ENCODE measurements at places on chromosomes 13 and 19.

- no peak for DNase-seq
These were observed 655.5 kb downstream of the PCDH9 start for GRCh38 chr13:66574606-66575005.

- DNase-seq, result no peak
These were observed 195.0 kb upstream of the ATXN8OS start for GRCh38 chr13:69912630-69913029.

DNA sequence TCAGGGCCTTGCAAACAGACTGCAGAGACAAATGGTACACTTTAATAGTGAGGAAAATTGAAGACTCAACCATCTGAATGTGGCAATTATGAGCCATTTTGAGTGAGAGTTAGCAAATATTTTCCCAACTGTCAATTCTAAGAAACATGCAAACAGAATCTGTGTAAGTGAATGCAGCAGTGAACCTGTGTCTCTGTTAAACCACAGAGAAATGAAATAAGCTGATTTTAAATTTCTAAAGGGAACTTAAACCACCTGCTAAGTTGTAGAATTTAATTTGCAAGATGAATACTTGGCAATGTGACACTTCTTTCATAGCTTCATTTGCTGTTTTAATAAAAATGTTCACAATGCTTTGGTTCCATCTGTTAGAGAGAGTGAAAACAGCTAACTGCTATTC, 42.0 kb upstream of the TDRD3 start:
- no peak for DNase-seq

- no peak for DNase-seq
These were observed 21.4 kb downstream of the TEX29 start for GRCh38 chr13:111341886-111342285.

DNA sequence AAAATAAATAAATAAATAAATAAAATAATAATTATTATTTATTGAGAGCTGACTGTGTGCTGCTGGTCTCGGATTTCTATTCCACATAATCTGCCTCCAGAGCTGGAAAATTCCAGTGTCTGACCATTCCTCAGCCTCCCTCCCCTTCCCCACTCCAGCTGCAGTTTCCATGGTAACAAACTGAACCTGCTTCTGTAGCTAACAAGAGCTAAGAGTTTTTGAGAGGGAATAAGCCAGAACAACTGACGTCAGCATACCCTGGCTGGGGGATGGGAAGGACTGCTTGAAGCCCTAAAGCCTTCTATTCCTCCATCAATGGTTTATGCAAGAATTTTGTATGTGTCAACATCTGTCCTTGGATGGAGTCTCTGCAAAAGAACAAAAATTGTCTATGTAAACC, 26.0 kb upstream of the PEG3 start:
- DNase-seq, result no peak

GRCh38 chr13:27263438-27263837, 7.2 kb upstream of the RASL11A start:
- no peak for DNase-seq

DNA sequence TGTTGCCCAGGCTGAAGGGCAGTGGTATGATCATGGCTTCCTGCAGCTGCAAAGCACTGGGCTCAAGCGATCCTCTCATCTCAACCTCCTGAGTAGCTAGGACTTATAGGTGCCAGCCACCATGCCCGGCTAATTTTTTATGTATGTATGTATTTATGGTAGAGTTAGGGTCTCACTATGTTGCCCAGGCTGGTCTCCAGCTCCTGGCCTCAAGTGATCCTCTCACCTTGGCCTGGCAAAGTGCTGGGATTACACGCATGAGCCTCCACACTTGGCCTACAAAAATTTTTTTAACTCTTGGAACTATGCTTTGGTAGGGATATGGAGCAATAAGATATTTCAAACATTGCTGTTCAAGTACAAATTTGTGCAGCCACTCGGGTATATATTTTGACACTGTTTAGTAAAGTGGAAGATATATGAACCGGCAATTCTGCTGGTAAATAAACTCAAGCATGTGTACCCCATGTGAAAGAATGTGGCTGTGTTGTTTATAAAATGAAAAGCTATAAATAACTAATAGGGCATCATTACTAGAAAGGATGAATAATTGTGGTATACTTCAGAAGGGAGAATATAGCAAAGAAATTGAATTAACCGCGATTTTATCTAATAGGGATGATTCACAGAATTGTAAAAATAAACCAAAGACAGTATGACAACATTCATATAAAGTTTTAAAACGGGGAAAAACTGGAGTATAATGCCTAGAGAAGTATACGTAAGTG, 1.1 kb downstream of the ZNF566 start:
- DNase-seq, result no peak

GRCh38 chr13:95784161-95784899, 107.4 kb downstream of the DNAJC3 start:
- DNase-seq, result no peak

DNA sequence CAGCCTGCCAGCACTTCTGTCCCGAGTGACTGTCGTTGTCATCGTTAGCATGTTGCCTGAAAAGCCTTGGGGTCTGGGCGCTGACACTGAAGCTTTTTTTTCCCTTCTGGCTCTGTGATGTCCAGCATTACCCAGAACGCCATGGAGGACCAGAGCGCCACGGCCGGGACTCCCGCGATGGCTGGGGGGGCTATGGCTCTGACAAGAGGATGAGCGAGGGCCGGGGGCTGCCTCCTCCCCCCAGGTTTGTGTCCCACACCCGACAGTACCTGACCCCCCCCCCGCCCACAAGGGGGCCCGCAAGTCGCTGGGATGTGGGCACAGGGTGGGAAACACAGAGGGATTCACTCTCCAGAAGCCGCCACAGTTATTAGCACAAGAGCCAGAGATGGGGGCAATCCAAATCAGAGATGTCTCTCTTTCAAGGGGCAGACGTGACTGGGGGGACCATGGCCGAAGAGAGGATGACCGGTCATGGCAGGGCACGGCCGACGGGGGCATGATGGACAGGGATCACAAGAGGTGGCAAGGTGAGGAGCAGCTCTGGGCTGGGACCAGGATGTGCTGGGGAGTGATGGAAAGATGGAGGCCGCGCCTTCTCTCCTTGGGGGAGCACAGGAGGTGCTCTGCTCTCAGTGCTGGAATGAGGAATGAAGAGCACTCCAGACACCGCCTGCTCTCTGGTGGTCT, 13.2 kb downstream of the MICOS13 start:
- DNase-seq, result no peak

- no peak for DNase-seq
These were observed 3.4 kb upstream of the ZNF333 start for GRCh38 chr19:14686411-14686810.

DNA sequence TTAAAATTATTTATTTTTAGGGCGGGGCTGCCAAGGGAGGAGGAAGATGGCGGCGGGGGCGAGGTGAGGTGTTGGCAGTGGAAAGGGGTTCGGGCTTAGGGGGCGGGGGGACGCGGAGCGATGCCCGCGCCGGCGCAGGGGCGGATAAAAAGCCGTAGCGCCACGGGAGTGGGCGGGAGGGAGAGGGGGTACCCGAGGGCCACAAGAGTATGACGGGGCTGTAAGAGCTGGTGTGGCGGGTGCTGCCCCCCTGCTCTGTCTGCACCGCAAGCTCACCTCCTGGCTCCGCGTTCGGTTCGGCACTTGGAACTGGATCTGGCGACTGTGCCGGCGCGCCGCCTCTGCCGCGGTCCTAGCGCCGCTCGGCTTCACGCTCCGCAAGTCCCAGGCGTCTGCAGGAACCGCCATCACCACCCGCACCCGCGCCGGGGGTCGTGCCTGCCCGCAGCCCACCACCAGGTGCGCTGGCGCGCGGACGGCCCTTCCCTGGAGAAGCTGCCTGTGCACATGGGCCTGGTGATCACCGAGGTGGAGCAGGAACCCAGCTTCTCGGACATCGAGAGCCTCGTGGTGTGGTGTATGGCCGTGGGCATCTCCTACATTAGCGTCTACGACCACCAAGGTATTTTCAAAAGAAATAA, 265.2 kb upstream of the SGCG start:
- no peak for DNase-seq

- no peak for DNase-seq
These were observed 9.1 kb downstream of the NOP53 start for GRCh38 chr19:47754206-47755064.

- DNase-seq, result no peak
These were observed 529.6 kb downstream of the FGF9 start for GRCh38 chr13:22200440-22200839.

DNA sequence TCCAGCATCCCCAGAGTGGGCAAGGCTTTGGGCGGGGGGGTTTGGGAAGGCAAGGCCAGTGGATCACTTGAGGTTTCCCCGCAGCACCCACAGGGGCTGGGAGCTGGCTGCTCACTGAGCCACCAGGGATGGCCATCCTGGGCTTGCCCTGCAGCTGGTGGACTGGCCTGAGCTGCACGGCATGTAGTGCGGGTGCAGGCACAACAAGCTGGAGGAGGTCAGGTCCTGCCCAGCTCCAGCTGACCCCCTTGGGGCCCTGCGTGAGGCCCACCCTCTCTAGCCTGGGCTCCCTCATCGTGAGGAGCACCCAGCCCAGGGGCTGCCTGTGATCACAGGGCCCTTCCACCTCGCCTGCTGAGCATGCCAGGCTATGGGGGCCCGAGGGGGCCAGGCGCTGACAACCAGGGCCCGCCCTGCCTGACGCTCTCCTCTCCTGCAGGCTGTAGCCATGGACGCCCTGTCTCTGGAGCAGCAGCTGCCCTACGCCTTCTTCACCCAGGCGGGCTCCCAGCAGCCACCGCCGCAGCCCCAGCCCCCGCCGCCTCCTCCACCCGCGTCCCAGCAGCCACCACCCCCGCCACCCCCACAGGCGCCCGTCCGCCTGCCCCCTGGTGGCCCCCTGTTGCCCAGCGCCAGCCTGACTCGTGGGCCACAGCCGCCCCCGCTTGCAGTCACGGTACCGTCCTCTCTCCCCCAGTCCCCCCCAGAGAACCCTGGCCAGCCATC, 22.9 kb downstream of the COMP start:
- no peak for DNase-seq

DNA sequence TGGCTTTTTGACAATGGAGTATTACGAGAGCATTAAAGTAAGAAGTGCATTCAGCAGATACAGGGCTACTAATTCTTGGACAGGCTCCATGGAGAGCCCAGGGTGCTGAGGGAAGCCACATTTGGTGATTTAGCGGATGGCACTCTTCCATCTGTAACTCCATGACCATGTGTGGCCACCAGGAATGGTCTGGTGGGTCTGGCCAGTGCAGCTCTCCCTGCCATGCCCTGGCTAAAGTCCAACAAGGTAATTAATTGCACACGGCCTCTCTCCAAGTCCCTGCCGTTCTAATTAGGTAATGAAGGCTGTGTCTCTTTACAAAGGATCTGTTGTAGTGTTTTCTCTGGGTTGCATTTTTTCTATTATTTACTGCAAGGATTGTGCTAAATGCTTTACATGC, 4.3 kb upstream of the ZFR2 start:
- no peak for DNase-seq

GRCh38 chr19:28296506-28296905, 916.4 kb downstream of the UQCRFS1 start:
- no peak for DNase-seq

- DNase-seq, result no peak
These were observed 749.7 kb downstream of the DIAPH3 start for GRCh38 chr13:59414006-59414405.

GRCh38 chr13:109087916-109088623, 458.7 kb downstream of the MYO16 start:
- DNase-seq, result no peak

DNA sequence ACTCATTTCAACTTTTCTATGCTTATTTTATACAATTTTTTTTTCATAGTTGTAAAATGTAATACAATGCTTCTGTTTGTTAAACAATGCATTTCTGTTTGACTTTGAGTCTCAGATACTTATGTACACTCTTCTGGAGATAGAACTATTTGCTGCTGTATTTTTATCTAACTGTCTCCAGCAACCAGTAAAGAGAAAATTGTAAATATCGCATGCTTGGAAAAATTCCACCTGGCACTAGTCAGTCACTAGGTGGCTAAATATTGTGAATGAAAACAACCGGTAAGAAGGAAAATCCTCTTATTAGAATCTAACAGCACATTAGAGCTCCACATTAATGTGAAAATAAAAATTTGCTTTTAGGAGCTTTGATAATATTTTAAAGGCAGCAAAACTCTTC, 876.5 kb downstream of the PCDH9 start:
- DNase-seq, result no peak

DNA sequence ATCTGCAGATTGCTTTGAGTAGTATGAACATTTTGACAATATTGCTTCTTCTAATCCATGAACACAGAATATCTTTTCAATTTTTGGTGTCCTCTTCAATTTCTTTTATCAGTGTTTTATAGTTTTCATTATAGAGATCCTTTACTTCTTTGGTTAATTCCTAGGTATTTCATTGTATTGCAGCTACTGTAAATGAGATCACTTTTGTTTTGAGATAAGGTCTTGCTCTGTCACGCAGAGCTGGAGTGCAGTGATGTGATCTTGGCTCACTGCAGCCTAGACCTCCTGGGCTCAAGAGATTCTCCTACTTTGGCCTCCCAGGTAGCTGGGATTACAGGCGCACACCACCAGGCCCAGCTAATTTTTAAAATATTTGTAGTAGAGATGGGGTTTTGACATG, 9.8 kb downstream of the CYP2A7 start:
- no peak for DNase-seq
